ENCODE measurements at places on chromosomes 13 and 19.

GRCh38 chr13:87324558-87324957, 346.6 kb upstream of the SLITRK5 start:
- DNase-seq = no peak

GRCh38 chr19:31261603-31262212, 87.5 kb downstream of the TSHZ3 start:
- no peak for DNase-seq

GRCh38 chr19:41816761-41817160, 20.4 kb downstream of the CEACAM3 start:
- DNase-seq = no peak

- no peak for DNase-seq
These were observed 10.5 kb downstream of the XRCC1 start for GRCh38 chr19:43564800-43565199.

GRCh38 chr13:95253033-95253432, 48.2 kb downstream of the ABCC4 start:
- DNase-seq = no peak

DNA sequence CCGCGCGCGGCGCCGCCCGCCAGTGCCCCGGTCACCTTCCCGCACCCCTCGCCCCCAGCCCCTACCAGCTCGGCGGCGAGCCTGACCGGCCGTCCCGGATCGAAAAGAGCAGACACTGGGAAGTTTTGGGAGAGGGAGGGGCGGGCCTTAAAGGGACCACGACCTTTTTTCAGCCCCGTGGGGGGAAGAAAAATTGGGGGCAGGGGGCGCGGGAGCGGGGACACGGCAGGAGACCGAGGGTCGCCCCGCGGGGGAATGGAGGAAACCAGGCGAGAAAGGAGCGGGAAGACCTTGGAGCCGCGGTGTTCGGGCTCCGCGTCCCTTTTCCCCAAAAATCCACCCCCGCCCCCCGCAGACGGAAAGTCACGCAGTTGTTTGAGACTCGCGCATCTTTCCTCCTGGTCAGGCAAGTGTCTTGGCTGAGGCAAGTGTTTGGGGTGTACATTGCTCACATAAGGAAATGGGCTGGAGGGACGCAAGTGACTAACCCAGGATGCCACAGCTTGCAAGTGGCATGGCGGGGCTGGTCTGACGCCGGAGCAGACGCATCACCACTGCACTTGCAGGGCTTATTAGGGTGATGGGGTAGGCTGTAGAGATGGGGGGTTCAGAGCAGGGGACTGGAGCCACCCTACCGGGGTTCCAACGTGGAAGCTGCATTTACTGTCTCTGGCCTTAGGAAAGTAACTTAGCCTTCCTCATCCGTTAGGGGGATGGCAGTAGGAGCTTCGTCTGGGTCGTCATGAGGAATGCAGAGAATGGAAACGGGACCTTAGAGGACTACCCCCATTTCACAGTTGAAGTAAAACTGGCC, 2.7 kb upstream of the HNRNPL start:
- DNase-seq = no peak

- no peak for DNase-seq
These were observed 1183.3 kb downstream of the SLITRK1 start for GRCh38 chr13:82698941-82699340.

DNA sequence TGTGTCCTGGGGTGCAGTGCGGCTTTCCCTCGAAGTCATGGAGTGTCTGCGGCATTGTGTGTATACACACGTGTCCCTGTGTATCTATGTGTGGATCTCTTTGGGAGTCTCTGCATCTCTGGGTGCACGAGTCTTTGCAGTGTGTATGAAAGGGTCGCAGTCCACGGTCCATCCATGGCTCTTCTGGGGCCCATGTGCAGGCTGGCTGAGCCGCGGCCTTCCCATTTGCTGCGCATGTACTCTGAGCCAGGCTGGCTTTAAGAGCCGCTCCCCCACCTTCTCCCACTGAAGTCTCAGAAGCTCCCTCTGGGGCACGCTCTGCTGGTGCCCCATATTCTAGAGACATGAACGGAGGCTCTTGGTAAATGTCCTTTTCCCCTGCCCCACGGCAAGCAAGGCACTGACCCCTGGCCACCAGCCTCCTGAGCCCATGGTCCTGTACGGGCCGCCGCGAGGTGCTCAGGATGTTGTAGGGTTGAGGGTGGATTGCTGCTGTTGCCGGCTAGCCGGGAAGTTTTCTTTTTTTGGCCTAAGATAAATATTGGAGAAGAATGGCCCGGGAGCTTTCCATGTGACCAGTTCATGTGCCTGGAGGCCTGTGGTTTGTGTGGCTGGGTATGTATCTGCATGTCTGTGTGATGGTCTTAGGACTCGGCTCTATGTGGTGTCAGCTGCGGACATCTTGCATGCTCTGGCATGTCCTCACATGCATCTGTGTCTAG, 31.9 kb downstream of the PAK4 start:
- DNase-seq = no peak

DNA sequence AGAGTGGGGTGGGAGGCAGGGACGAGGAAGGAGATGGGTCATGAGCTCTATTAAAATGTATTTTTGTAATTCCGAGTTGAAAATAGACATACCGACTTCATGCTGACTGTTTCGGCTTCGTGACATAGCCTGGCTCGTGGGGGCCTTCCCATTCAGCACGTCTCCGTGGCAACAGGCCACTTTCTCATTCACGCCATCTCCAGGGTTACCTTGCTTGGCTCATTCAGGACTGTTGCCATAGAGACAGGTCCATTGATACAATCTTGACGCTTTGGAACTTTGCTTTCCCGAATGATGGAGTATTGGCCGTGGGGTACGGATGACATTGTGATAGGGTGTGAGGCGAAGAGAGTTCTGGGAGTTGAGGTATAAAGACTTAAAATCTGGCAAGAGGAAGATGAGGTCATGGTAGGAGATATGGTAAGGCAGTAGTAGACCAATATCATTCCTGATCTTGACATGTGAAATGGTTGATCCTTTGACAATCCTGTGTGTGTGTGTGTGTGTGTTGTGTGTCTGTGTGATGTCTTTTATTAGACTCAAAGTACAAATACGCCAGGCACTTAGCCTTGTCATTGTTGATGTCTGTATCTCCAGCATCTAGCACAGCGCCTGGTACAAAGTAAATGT, 97.3 kb downstream of the CACNA1A start:
- DNase-seq = no peak

DNA sequence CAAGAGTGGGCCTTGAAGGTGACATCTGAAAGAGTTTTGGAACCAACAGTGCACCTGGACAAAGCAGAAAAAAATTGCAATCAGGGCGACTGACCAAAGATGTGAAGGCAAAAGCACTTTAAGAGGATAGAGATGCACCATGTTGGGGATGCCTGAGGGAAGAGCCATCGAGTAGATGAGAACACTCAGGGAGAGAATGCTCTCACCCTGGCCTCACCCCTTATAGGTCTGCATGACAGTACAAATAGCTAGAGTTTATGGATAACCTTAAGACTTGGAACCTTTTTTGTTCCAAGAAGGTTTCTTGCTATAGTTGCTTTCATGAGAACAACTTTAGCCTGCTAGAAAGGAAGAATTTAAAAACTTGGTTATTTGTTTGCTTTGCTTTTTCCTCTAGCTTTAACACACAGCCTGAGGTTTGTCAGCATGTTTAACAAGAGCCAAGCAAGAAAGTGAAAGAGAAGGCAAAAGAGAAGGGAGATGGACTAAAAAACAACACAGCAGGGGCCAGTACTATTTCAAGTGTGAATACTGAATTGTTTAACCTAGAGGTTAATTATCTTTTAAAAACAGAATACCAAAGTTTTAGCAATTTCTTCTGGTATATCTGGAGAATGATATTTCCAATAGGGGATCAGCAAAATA, 418.9 kb downstream of the DIAPH3 start:
- no peak for DNase-seq

DNA sequence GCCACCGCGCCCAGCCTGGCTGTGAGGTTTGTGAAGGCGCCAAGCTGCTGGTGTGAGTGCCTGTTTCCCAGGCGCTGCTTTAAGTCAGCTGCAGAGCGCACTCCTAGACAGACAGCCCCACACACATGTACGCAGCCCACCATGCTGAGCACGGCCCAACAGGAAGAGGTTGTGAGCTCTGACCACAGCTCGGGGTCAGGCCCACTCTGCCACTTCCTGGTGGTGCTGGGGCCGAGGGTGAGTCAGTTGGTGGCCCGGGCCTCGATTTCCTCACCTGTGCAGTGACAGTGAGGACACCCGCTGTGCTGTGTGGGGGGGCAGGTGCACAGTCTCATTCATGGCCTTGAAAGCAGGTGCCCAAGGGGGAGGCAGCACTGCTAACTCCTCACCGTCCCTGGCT, 106.7 kb downstream of the KDM4B start:
- no peak for DNase-seq

- peak; percentile 1 for DNase-seq
These were observed 380.8 kb downstream of the LMO7 start for GRCh38 chr13:76016799-76017400.

- DNase-seq = no peak
These were observed 137.5 kb downstream of the SIPA1L3 start for GRCh38 chr19:38044267-38045111.

Measured in GM12891 (cell line).